ENCODE measurements at places on chromosomes 7 and 10.

DNA sequence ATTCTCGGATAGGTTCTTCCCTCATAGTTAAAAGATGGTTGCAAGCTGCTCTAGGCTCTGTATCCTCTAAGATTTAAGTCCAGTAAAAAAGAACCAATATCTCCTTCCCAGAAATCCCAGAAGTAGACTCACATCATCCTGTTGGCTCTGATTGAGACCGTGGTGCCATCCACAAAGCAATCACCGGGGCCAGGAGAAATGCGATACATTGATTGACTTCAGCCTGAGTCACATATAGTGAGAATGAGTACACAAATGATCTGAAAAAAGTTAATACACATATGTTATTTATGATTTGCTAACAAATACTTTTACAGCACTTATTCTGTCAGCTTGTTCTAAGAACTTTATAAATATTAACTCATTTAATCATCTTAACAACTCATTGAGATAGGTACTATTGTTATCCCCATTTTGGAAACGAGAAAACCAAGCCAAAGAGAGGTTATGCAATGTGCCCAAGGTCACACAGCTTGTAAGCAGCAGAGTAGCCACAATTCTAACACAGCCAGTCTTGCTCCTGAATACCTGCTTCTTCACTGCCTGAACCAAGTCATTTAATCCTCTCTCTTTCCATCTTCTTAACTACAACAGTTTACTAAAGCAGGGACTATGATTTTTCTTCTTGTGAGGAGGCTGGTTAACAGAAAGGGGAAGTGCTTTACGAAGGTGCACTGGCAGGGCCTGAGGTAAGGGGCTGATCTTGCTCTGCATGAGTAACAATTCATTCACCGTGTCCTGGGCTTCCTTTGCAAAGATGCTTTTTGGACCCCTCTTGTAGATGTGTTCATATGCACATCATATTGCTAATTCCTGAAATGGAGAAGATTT lies 177.0 kb downstream of the REEP3 start:
- no peak for DNase-seq

DNA sequence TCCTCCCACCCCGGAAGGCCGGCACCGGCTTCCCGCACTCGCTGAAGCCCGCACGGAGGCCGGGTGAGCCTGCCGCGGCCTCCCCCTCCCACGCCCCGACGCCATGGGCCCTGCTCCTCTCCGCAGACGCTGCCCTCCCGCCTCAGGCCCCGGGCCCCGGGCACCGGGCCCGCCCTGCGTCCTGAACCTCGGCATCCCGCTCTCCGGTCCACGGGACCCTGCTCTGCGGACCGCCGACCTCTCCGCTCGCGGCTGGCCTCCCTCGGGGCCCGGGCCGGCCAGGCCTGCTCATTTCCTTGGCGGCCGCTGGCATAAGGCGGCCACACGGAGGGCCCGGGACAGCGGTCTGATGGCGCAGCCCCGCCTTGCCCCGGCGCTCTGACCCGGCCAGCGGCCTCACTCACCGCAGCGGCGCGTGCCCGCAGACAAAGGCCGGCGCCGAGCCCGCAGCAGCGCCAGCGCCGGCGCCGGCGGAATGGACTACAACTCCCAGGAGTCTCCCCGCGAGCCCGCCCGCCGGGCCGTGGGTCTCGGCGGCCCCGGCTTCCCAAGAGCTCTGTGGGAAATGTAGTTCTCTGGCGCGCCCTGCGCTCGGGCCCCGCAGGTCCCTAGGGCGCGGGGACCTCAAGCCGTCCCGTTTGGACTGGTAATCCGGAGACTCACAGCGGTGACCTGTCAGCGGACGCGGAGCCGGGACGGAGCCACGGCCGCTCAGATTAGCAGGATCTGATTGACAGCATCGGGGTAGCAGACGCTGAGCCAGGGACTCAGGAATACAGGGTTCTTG lies at the start of gene ZNF32:
Gene ZNF32, minus strand, starts transcription at position 484 of the 787 bp plus-strand sequence. CDS start 2,748 bp downstream, outside the sequence.
- peak; percentile 69 for DNase-seq

DNA sequence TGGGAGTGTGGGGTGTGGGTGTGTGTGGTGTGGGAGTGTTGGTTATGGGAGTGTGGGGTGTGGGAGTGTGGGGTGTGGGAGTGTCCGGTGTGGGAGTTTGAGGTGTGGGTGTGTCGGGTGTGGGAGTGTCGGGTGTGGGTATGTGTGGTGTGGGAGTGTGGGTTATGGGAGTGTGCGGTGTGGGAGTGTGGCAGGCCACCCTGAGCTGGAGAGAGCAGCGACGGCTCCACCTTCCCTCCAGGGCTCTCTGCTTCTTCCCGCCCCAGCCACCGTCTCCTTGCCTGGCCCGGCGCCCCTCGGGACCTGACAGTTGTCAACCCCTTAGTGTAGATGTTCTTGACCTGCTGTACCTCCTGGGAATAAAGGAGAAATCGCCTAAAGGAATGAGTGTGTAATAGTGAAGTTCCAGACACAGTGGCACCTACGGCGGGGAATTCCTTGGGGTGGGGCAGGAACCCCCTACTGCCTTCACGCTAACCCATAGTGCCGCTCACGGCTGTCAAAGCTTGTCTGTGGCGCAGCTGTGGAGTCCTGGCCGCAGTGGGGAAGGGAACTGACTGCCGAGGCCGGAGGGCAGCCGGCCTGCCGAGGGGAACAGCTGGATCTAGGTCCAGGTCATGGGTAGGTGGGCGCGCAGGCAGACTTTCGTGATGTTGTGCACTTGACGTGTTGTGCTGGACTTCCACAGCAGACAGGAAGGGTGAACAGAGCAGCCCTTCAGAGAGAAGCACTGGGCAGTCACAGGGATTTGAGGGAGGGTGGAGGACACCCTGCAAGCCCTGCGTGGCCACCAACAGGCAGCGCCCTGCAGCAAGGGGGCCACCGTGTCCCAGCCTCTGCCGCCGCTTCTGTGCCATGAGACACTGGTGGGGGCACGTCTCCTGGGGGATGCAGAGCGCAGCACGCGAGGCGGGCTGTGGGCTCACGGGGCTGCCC lies 49.0 kb upstream of the EN2 start:
- no peak for DNase-seq

GRCh38 chr10:118471863-118472262 lies 123.6 kb downstream of the PRLHR start:
- DNase-seq = peak; percentile 57

- no peak for DNase-seq
These were observed 156.7 kb upstream of the NPVF start for GRCh38 chr7:25384788-25385505.

- no peak for DNase-seq
These were observed 160.5 kb downstream of the BAMBI start for GRCh38 chr10:28837613-28838390.

DNA sequence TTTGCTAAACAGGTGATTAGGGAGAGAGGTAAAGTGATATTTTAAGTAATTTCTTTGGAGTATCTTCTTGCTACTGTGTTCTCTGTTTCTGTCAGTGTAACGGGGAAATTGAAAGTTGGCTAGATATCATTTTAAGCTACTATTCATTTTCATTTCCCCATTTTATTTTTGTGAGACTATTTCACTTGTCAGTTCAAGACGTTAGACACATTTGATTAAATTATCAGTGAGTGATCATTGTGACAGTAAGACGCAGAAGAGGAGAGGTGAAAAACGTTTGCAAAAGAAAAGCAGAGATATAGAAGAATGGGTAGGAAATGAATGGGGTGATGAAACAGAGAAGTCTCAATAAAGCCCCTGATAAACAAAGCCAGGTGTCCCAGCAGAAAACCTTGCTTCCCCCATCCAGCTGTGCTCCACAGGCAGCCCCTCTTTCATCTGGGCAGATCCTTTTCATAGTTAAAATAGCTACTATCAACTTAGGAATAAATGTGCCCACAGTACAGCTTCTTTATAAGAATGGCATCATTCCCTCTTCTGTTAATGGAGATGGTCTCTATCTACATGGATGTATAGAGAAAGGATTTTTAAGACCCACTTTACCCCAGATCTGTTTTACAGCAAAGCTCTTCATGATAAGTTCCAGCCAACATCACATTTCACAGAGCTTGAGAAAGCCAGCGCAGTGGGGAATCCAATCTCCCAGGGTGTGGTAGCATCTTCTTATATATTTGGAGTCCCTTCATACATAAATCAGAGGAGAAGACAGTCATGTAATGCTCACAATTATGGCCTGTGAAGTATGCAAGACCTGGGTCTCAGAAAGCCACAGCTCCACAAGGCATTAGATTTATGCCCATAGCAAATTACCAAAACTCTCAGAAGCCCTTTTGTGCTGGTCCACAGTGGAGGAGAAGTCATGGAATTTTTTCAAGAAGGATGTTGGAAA lies 138.1 kb upstream of the ITGB1 start:
- DNase-seq = no peak

DNA sequence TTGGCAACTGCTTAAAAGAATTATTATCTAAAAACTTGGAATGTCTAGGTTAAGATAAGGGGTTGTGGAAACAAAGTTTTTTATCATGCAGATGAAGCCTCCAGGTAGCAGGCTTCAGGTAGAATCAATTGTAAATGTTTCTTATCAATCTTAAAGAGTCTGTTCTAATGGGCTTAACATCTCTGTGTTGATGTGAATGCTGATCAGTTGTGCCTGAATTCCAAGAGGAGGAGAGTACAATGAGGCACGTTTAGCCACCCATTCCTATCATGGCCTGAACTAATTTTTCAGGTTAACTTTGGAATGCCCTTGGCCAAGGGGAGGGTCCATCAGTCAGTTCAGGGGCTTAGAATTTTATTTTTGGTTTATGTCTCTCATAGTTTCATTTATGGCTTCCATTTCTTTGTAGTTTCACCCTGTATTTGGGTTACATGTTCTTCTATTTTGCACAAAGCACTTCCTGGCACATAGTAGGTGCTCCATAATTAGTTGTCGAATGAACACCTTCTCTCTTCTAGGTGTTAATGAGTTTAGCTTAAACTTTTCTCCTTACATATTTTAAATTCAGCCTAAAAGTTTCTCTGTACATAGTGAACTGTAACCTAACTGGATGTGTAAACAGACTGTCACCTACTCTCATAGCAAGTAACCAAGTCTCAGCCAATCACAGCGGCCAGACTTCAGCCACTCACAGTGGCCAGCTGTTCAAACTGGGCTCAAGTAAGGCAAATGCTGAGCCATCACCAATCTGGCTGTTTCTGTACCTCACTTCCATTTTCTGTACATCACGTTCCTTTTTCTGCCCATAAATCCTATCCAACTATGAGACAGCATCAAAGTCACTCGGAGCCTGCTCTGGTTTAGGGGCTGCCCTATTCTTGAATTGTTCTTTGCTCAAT lies 34.7 kb downstream of the ALOX5 start:
- DNase-seq = no peak

DNA sequence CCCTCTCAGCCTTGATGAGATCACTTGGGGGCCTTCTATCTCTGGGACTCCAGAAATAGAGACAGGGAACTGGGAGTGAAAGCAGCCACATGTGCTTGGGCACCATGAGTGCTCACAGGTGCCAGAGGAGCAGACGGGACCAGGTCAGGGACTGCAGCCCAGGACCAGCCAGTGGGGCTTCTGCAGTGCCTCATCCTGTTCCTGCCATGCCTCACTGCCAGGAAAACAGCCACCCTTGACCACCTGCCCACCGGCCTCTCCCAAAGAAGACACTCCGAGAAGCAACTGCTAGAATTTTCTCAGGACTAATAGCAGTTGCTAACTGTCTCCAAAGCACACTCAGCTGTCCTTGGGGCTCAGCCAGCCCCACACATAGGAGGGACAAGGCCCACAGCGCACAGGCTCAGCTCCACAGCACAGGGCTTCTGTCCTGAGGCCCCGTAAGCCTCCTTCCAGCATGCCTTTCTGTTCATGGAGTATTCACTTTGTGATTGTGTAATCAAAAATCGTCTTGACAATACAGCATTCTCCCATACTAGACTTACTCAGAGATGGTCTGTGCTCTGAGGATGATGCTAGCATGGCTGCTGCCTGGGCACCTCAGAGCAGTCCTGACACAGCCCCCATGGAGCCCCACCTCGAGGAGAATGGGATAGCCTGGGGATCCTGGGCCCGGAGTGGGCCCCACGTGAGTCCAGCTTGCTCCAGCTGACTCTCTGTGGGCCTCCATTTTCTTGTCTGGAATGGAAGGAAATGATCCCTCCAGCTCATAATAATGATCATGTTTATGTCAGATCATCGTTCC lies 115.7 kb upstream of the RET start:
- no peak for DNase-seq

- peak; percentile 12 for DNase-seq
These were observed 29.5 kb upstream of the EBF3 start for GRCh38 chr10:129993621-129994020.

DNA sequence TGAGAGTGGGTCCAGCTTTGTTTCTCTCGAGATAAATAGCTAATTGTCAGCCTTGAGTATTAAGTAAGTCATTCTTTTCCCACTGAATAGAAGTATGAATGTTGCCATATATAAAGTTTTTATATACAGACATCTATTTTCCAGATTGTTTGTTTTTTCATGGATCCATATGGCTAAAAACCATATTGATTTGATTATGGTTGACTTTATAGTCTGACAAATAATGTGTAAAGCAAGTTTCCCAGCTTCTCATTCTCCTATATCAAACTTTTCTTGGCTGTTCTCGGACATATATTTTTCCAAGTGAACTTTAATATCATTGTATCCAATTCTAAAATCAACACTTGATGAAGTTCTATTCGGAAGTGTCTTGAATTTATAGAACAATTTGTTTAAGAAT lies 352.4 kb upstream of the MEOX2 start:
- no peak for DNase-seq

- DNase-seq = no peak
These were observed 35.0 kb upstream of the HABP2 start for GRCh38 chr10:113517901-113518260.

- no peak for DNase-seq
These were observed 40.7 kb downstream of the SGMS1 start for GRCh38 chr10:50582766-50583762.

DNA sequence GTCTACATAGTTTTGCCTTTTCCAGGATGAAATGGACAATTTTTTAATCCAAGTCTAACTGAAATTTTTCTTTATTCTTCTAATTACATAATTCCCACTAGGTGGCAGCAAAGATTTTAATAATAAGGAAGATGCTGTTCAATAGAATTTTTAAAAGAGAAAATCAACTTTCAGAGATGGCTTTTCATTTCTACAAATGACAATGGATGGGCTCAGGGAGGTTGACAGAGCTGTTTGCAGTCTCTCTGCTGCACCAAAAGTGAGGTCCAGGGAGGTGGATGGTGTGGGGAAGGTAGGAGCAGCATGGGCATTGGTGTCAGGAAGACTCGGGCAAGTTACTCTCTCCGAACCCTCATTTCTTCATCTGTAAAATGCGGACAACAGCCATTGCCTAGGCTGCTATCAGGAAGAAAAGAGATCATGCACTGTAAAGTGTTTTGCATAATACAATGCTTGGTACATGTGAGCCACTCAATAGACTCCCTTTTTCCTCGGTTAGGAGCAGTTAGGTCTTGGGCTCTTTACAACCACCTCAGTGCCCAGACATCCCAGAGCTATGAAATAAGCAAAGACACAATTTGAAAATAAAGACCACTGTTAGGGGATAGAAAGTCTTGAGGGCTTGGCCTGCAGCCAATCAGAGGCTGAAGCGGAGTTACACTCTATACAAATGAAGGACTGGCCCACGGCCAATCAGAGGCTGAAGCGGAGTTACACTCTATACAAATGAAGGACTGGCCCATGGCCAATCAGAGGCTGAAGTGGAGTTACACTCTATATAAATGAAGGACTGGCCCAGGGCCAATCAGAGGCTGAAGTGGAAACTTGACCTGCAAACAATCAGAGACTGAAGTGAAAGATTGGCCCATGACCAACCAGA lies 107.1 kb downstream of the ABLIM1 start:
- DNase-seq = peak; percentile 12

All from fibroblast of skin of left biceps (primary cell).